DMS79 (cell line): ENCODE measurements at places on chromosomes 6 and 20.

DNA sequence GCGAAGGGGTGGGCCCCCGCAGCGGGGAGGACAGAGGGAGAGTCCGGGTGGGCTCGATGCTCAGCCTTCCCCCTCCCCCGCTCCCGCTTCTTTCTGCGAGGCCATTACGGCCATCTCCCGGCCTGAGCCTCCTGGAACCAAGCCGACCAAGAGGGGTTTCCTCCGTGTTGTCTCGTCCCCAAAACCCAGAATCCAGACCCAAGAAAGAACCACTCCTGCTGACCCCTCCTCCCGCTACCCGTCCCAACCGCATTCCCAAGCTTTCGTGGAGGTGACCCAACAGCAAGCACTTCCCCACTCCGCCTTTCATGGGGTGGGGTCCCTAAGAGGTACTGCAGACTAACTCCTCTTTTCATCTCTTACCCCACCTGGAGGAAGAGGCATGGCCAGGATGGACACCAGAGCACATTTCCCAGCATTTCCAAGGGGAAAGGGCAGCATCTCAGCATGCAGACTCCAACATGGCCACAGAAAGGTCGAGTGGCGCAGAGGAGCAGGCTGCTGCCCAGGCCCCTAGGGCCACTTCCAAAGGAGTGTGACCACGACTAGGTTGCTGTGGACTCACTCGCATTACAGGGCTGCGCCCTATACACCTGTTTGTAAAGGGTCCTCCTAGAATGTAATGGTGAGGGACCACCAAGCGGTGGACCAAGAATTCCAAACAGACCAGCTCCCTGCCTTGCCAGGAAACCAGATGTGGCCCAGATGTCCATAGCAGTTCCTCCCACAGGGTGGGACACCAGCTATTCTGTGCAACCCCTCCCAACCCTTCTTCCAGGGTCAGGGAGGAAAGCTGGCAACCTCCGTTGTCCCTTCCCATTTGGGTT is 53.4 kb downstream of the MRPL14 start:
- no peak for DNase-seq

DNA sequence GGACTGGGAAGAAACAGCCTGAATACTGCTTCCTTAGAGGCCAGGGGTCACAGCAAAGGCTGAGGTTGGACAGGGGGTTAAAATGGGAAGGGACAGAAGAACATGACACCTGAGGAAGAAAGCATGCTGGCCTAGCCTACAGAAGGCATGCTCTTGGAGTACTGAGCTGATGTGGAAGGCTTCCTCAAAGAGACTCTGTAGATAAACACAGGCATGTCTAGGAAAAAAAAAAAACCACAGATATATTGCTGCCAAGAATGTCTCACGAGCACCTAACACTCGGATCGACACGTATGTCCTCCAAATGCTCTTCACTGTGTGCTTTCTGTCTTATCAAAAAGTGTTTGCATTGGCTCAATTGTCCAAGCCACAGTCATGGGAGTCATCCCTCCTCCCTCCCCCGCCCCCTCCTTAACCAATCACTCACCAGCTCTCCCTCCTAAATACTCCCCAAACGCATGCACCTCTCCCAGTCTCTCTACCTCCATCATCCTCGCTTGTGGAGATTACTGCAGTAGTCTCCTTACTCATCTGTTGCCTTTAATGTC is 101.1 kb upstream of the LRFN2 start:
- no peak for DNase-seq

DNA sequence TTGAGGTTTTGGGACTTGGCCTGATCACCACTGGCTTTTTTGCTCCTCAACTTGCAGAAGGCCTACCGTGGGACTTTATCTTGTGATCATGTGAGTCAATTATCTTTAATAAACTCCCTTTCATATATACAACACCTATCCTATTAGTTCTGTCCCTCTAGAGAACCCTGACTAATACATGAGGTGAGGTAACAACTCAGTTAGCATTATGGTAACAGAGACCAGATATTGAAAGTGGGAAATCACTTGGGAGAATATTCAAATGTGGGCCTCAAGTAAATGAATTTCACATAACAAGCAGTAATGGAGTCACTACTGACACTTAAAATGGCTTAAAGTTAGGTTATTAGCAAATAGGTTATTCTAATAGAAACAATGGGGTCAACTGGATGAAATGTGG is 438.1 kb upstream of the AGPAT4 start:
- DNase-seq = no peak

DNA sequence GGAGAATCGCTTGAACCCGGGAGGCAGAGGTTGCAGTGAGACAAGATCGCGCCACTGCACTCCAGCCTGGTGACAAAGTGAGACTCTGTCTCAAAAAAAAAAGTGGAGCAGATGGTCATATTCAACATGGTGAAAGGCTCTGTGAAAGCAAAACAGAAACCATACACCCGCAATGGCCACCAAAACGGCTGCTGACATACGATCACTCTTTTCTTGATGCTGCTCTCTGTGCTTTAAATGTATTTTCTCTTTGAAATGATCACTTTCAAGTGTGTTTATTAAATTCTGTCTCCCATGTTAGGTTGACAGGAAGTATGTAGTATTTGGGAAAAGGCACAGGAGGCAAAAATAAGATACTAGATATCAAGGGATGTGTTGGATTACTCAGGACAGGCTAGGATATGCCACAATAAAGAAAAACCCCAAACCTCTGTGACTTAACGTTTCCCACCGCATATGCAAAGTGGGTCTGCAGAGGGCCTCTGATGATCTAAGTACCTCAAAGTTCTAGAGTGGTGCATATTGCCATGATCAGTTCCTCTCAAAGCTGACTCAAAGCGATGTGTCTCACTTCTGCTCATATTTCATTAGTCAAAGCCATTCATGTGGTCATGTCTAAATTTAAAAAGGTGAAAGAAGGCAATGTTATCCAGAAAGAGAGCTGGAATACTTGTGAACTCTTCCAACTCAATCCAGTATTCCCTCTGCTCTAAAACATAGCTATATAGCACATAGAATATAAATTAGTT is 155.1 kb upstream of the SOX4 start:
- no peak for DNase-seq

DNA sequence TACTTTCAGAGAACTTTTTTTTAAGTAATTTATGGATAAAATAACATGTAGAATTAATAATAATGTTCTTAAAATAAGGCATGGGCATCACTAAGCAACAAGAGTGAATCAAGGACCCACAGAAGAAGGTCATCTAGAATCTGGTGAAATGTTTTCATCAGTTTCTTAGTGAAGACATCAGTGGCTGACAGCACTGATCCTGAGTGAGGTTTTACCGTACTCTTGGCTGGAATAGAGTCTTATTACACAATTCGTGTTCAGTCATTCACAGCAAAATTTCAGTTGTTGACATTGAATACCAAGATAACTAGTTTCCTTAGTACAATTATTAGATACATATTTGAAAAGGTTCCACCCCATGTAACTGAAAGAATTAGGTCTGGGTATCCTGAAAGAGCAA is 140.4 kb downstream of the C6orf58 start:
- DNase-seq = no peak

- no peak for DNase-seq
Measured at GRCh38 chr6:6811128-6812009, 222.8 kb downstream of the LY86 start.

GRCh38 chr20:4195499-4195898 is 180.1 kb upstream of the RNF24 start:
- DNase-seq = no peak

GRCh38 chr6:44234101-44235025 is 11.0 kb downstream of the SLC29A1 start:
- no peak for DNase-seq

GRCh38 chr6:78771586-78771985 is 95.8 kb upstream of the IRAK1BP1 start:
- no peak for DNase-seq

DNA sequence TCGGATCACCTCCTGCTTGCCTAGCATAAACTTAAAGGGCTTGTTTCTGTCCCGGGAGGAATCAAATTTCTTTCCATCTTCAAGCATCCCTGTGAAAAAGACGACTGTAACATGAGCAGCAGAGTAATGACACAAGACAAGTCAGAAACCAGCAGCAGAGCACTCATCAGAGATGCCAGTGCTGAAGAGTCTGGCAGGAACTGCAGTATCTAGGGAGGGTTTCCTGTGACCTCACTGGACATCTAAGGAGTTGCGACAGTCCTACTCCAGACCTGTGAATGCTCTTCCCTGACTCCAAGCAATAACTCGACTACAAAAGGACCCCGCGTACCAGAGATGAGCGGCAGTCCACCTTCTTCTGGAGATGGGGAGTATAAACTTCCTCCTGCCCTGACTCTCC is 17.3 kb downstream of the FKBP1A start:
- peak; percentile 64 for DNase-seq

- no peak for DNase-seq
Measured at GRCh38 chr20:12554426-12554825, 454.3 kb upstream of the SPTLC3 start.
